ENCODE measurements at places on chromosomes 2 and 18.

GRCh38 chr2:68235090-68235489, 17.2 kb downstream of the PPP3R1 start:
- no peak for DNase-seq

GRCh38 chr2:81087646-81088045, 783.1 kb upstream of the LRRTM1 start:
- no peak for DNase-seq

GRCh38 chr2:200985799-200986198, 22.3 kb upstream of the ORC2 start:
- DNase-seq: no peak

DNA sequence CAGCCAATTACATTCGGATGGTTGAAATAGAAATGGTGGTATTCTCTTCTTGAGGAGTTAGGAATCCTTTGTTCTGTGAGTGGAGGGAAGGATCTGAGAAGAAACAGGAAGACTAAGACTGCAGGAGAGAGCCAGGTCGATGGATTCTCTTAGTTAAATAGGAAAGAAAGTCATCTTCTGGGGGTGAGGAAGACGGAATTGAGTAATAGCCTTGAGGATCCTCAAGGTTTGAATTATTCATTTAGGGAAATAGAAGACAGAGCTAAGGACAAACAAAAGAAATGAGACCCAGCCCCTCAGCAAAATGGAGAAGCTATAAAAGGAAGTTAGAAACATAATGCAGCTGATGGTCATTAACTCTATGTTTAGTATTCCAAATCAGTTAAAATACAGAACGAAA, 1.8 kb downstream of the LAPTM4A start:
- DNase-seq: no peak

DNA sequence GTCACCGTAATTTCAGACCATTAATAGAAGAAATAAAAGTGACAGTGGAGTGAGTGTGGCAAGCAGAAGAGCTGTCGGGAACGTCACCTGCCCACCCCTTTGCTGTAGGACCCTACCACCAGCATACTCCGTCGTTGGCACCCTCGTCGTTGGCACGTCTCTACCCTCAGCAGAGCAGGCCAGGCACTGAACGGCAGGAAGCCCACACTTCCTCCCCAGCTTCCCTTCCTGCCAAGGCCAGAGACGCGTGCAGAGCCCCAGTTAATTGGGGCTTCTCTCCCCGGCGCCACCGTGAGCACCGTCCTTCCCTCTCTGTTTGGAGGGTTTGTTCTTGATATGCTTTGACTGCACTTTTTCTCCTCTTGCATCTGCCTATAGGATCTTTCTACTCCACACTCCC, 27.0 kb upstream of the NFATC1 start:
- no peak for DNase-seq

GRCh38 chr2:232133078-232133477, 171.6 kb downstream of the DIS3L2 start:
- DNase-seq: no peak

DNA sequence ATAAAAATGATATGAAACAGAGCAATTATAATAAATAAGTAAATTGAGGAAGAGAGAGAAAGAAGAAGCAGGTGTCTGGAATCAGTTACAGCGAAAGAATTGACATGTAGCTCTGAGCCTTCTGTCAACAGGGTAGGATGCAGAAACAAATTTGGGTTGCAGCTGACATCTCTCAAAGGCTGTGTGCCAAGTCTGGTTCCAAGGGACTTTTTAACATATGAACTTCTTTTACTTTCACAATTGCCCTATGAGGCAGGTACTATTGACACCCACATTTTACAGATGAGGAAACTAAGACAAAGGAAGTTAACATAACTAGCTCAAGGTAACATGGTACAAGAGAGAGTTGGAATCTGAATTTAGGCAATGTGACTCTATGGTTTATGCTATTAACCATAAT, 260.0 kb downstream of the ASXL3 start:
- DNase-seq: no peak

GRCh38 chr2:58834404-58834803, 593.3 kb upstream of the FANCL start:
- DNase-seq: no peak

- no peak for DNase-seq
Measured at GRCh38 chr2:3128786-3129185, 248.8 kb downstream of the EIPR1 start.

DNA sequence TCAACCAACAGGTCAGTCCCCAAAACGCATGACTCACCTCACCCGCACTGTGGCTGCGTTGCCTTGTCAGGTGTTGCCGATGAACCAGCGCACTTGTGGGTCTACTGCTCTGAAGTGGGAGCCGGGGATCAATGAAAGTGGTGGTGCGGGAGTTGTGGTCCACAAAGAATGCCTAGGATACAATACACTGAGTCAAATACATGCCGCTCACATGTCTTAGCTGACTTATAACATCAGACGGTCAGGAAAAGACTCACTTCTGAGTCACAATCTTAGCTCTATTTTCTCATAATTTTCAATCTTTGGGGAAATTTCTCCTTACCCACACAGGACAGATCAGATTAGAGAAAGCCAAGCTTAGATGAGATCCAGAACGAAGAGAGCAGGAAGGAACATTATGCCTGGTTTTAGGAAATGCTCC, 107.1 kb upstream of the STK17B start:
- no peak for DNase-seq
